Cardiac septum (tissue), 1 donor: ENCODE measurements at places on chromosomes 12 and 14. TPM values are rescaled to one million over a fixed set of nuclear protein-coding genes. Genes with fewer than 3 reads are reported as not detected.
A peak's percentile ranks its signal among the peaks of the same experiment; 100 is the strongest.

GRCh38 chr12:95736631-95737030, 53.9 kb downstream of the NTN4 start:
- no peak for DNase-seq

Gene RNASE7
- total RNA-seq = not detected

- no peak for DNase-seq
Measured at GRCh38 chr12:126424696-126425095, 1359.5 kb downstream of the AACS start.

GRCh38 chr14:76607510-76607909, 153.8 kb upstream of the VASH1 start:
- DNase-seq = no peak

GRCh38 chr12:132739600-132740312, 21.9 kb downstream of the ANKLE2 start:
- DNase-seq = no peak

DNA sequence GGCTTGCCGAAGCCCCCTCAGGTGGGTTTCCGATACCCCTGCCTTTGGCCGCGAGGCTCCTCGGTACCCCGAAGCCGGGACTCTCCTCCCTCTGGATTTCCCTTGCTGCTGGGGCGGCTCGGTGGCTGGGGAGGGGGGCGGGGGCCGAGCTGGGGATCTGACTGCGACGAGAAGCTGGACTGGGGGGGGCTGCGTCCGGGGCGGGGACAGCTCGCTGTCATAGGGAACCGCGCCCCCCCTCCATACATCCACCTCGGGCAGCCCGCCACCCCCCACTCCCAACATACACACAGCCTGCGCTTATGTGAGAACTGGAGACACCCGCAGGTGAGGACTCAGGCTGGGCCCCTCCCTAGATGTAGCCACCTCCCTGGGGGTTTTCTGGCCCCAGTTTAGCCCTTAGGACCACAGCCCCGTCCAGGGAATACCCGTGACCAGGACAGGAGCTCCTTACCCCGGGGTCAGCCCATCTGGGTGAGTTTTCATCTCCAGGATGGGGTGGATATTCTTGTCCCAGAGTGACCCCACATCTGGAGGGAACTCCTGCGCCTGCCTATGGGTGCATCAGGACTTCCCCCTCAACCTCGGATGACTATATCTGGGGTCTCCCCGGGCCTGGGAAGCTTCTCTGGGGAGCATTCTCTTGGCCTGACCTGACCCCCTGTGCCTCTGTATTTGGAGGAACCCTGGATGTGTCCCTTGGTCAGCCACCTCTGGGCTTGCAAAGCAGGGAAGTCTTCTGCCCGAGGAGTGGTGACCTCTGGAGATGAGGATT, 687 bp downstream of the ASIC1 start:
- no peak for DNase-seq

DNA sequence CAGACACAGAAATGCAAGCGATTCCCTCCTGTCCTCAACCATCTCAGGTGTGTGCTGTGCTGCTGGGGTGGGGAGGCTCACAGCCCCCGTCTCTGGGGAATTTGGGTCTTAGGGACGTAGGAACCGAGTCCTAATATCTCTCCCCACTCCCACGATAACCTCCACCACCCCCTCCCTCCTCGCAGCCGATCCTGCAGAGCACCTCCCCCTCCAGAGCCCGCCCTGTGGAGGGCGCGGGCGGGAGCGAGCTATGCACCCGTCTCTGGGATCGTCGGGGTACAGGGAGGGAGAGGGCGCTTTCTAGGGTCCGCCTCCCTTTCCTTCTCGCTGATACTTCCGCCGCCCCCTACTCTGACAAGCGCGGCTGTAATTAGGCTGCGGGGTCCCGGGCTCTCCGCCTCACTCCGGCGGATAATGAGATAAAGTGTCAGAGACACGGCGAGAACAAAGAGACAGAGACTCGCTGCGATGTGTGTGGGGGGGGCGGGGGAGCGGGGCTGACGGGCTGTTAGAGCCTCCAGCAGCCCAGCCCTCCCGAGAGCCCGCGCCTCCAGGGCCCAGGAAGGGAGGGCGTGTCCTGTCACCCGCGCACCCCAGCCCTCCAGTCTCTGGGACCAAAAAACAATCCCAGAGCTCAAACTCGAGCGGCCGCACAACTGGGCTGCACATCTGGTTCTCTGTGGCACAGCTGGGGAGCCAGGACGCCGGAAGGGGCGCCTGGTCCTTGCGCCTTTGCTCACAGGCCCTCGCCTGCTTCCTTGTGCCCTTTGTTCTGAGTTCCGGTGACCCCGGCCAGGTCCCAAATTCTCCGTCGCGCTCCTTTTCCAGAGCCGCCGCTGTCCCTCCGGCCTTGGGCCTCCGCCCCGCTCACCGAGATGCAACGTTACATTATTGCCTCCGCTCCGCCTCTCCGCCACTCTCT, 8.7 kb downstream of the SHMT2 start:
- DNase-seq = no peak

GRCh38 chr14:81849714-81850113, 316.1 kb upstream of the SEL1L start:
- no peak for DNase-seq

GRCh38 chr14:67857778-67858350, 38.3 kb downstream of the RAD51B start:
- DNase-seq = no peak

Gene HEATR5A
- 49.5 TPM for total RNA-seq

- DNase-seq = no peak
Measured at GRCh38 chr14:67717048-67717447, 15.4 kb downstream of the RDH12 start.

GRCh38 chr14:100778951-100779690, 46.8 kb upstream of the MEG3 start:
- DNase-seq = peak; percentile 55

Gene TAMALIN
- 27.5 TPM for total RNA-seq

Gene ANO4
- 0.30 TPM for total RNA-seq

DNA sequence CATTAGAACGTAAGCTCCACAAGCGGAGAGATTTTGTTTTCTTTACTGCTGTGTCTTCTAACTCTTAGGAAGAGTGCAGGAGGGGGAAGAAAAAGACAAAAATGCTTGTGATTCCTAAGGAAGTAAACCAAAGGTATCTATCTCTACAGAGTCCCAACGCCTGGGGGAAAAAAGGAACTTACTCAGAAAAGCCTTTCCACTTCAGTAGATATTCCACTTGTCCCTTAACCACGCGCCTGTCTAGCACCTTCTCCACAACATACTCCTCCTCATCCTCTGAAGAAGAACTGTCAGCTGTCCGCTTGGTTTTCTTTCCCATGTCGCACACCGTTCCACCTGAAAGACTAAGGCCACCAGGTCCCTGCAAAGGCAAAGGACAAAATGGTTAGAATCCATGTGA, 22.6 kb downstream of the CBX5 start:
- no peak for DNase-seq

Gene IL31
- not detected for total RNA-seq

Gene WNT1
- total RNA-seq = not detected

- no peak for DNase-seq
Measured at GRCh38 chr12:24020397-24021163, 71.1 kb upstream of the SOX5 start.

DNA sequence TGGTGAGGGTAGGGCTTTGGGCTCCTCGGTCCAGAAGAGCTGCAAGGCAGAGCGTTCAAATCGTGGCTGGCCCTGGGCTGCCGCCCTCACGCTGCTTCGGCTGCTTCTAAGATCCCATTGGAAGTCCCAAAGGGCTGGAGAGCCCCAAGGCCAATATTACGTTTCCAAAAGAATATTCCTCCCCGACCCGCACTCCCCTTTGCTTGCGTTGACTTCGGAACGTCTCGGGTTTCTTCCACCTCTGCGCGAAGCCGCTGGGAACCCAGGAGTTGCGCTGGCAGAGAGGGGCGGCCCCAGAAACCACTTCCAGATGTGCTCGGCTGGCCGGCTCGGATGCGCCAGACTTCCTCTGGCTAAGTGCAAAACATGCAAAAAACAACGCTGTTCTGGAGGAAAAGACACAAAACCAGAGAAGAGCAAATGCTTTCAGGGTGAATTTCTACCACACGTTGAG, at the start of gene GLT8D2:
Gene GLT8D2 (minus strand): TSS at position 285 of the 454 bp plus-strand sequence. CDS start 30,539 bp downstream, outside the sequence.
- DNase-seq = no peak
